AG10803 (cell line): ENCODE measurements at places on chromosomes 3 and 15.

- DNase-seq, result no peak
These were observed 415.7 kb upstream of the ROBO2 start for GRCh38 chr3:76624164-76624563.

GRCh38 chr15:35740761-35741160, 194.8 kb upstream of the DPH6 start:
- DNase-seq, result peak; percentile 85

DNA sequence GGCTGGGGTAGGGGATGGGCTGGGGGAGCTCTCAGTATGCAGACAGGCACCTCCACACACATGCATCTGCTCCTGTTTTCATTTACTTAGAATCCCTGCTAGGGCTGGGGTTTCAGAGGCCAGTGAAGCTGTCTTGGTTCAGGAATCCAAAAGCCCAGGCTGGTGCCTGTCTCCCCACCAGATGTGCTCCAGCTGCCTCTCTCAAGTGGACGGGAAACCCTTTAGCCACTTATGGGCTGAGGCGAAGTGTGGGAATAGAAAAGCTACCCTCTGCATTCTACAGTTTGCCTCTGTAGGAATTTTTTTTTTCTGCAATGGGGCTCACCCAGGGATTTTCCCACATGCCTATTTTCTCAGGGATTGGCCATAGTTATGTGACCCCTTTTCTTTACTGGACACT, 72.5 kb downstream of the ATP2B2 start:
- DNase-seq, result peak; percentile 12

- peak; percentile 42 for DNase-seq
These were observed 137.9 kb downstream of the NEO1 start for GRCh38 chr15:73190189-73190601.

GRCh38 chr3:158313338-158313927, 203.5 kb downstream of the RSRC1 start:
- DNase-seq, result peak; percentile 15

- no peak for DNase-seq
These were observed 10.6 kb downstream of the PIK3CB start for GRCh38 chr3:138824114-138824506.

GRCh38 chr15:81758818-81759284, 287.0 kb downstream of the MEX3B start:
- no peak for DNase-seq

GRCh38 chr3:110324171-110324705, 747.4 kb upstream of the NECTIN3 start:
- DNase-seq, result no peak

DNA sequence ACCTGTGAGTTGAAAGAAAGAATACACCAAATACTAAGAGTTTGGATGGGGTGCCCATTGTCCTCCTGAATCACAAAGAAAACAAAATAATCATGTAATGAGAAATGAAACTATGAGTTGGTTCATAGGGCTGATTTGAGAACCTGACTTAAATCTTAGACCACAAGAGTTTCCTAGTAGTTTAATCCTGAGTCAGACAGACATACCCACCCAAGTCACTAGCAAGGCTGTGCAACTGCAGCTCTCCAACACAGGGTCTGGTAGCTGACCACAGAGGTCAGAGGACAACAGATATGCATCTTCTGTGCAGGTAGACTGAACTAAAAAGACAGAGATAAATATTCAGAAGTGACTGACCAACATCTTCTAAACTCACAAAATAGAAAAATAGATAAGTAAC, 296.3 kb upstream of the TMCO5A start:
- DNase-seq, result no peak

DNA sequence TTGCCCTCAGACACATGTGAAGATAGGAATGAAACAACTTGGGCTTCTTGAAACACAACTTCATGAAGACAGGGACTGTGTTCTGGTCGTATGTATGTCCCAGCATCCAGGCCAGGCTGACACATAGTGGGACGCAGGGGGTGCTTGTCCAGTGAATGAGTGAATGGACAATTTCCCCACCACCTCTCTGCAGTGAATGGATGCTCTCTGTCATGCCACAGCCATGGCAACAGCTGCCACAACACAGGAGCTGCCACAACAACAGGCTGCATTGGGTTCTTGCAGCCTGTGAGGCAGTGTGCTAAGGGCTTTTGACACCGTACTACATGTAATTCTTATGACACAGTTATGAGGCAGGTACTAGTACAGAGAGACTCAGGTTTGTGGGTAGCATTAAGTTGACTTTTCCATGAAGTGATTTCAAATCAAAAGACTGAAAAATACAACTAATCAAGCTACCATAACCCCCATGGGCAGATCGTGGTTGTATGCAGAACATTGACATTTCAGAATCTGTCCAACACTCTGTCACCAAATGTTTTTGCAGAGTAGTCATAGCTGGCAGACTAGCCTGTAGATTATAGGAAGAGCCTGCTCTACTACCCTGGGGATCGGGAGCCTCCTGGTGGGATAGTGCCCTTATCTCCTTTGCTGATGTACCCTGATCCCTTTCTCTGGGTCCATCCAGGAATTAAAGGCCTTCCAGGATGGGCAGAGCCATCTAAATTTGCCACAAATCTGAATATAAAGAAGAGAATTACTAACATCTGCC, 40.8 kb downstream of the CLSTN2 start:
- DNase-seq, result no peak

DNA sequence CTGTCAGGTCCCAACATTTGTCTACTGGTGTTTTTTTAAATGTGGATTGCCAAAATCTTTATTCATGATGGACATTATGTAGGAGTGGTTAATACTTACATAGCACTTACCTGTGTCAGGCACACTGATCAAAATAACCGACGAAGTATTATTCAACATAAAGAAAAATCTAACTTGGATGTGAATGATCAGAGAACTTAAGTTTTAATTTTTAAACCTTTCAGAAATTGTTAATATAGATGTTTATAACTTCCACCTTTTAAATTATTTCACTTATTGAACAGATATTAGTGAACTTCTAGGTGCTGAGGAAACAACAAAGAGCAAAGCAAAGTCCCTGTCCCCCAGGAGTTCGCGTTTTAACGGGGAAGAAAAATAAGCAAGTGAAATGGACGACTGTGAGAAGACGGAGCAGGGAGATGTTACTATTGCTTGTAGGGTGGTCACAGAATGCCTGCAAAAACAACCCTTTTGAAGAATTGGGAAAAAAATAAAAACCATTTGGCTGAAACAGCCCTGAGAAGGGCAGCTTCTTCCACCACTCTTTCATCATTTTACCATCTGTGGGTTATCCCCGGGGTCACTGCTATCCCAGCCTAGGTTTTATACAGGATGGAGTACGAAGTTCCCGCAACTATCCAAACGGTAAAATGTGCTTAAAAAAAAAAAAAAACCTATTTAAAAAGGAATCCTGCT, 915 bp upstream of the APH1B start:
- DNase-seq, result peak; percentile 46

DNA sequence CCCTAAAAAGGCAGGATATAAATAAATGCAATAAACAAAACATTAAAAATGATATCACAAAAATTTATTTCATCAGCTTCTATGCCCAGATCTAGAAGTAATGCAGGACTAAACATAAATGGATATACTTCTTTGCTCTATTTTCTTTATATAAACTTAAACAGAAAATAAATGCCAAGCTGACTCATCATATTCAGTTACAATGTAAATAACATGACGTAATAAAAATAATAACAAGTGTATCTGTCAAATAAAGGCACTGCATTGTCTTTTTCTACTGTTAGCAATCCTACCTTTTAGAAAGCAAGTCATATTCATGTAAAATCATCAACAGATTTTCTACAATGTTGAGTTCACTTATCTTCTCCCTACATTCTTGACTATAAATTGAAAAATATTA, 61.6 kb downstream of the NEK10 start:
- DNase-seq, result no peak

DNA sequence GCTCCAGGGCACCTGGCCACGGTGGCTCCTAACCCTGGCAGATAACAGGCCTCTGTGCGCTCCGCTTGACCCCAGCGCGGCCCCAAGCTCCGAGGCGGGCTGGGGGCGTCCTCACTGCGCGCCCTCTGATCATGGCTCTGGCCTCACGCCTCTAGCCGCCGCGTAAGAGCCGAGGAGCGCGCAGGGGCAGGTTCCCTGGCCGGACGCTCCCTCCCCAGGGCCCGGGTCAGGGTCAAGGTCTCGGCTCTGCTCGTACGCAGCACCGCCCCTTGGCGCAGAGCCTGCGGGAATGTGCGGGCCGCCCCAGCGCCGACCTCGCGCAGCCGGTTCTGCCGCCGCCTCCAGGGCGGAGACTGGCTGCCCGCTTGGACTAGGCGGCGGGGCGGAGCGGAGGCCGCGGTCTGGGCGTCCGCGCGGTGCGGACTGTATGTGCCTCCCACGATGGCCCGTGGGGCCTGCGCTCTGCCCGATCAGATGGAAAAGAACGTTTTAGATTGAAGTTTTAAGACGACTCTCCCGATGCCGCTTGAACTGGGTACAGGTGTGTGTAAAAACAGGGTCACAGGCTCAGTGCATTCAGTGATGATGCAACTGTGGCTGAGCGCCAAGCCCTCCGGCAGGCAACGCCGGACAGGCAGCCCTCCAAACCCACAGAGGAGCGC, 40.8 kb downstream of the CHST14 start:
- DNase-seq, result peak; percentile 35

- peak; percentile 48 for DNase-seq
These were observed 1.5 kb upstream of the TMEM212 start for GRCh38 chr3:171841620-171842000.

DNA sequence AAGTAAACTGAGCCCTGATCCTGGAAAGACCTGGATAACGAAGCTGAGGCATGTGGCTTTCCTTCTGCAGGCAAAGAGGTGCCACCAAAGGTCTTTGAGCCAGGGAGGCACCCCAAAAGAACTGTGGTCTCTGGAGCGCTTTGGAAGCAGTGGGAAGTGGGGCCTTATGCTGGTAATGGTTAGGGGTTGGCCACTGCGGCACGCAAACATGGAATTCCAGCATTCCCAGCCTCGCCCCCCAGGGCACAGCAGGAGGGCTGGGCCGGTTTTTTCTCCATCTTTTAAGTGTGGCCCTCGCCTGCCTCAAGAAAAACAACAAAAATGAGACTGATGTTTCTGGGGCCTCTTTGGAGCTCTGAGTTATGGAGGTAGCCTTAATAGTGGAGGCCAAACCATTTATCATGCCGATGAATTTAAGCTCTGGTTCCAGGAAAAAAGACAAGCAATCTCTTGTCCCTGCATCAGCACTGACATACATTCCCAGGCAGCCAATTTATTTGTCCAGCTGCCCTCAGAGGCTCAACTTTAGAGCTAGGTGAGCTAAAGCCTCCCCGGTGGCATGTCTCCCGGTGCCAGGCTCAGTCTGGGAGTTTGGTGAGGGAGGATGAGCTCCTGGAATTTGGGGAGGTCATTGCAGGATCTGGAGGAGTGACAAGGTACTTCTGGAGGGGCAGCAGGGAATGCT, 109.0 kb downstream of the TLE3 start:
- no peak for DNase-seq
